Pons (tissue), 1 donor: ENCODE measurements at places on chromosomes 2 and 18.

DNA sequence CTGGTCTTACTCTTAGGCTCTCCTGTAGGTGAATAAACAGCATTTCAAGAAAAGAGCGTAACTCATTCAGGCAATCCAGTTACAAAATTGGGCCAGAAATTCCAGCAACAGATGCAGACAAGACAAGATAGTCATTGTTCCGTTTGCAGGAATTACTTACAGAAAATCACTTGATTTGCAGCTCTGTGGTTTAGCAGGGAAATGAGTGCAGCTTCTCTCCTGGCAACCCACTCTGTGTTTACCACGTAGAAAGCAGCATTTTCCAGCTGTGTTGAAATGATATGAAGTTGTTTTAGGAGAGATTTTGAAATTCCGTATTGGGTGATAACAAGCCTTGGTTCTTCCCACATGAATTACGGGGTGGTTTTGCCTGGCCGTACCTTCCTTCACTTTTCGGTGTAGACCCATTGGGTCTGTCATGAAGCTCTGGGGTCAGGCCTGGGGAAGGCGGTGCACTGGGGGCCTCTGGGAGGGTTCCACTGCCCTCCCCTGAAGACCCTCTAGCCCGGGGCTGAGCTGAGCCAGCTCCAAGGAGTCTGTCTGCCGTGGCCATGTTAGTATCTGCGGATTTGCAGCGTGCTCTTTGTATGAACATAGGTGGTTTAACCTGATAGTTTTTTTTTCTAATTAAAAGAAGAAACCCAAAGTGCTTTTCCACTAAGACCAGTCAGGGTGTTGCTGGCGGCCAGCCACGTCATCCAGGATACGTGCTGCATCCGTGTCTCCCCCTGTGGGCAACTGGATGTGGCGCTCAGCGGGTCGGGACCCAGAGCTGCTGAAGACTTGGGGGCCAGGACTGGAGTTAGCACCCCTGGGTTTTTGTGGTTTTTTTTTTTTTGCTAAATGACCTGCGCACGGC, 58.9 kb upstream of the KCNG2 start:
- DNase-seq: peak; percentile 85

- DNase-seq: no peak
Measured at GRCh38 chr18:48186131-48186766, 222.9 kb downstream of the ZBTB7C start.

GRCh38 chr2:37154785-37155184, 2.0 kb downstream of the EIF2AK2 start:
- DNase-seq: no peak

- no peak for DNase-seq
Measured at GRCh38 chr18:77671456-77672167, 422.0 kb downstream of the GALR1 start.

DNA sequence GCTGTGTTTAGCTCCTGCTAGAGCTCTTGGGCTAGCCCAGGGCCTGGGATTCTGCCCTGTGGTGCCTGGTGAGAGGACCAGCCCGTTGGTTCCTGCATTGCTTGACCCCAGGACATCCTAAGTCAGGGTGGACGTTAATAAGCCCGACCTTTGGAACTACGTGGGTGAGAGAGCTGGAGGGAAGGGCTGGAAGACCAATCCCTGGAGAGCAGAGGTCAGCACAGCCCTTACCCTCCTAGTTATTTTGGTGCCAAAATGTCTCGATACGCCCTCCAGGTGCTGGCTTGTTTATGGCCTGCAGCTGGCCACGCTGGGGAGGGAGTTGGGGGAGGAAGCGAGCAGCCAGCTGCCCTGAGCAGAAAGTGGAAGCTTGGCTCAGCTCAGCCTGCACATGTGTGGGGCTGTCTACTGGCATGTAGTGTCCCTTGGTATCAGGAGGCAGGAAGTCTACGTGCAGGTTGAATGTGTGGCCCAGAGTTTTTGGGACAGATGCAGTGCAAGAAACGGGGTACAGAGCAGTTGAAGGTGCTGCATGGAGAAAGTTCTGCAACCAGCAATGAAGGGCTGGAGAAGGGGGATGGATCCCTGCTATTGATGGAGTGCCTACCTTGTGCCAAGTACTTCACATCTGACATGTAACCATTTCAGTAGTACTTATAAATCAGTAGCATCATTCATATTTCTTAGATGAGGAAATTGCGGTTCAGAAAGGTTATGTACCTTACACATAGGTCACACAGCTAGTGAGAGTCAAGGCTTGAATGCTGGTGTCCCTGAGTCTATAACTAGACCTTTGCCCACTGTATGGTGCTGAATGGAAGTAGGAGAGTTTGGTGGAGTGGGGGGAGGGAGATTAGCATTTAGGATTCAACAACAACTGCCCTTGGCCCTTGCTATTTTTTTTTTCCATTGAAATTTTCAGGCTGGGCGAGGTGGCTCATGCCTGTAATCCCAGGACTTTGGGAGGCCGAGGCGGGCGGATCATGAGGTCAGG, 5.0 kb upstream of the DGKD start:
- peak; percentile 83 for DNase-seq

DNA sequence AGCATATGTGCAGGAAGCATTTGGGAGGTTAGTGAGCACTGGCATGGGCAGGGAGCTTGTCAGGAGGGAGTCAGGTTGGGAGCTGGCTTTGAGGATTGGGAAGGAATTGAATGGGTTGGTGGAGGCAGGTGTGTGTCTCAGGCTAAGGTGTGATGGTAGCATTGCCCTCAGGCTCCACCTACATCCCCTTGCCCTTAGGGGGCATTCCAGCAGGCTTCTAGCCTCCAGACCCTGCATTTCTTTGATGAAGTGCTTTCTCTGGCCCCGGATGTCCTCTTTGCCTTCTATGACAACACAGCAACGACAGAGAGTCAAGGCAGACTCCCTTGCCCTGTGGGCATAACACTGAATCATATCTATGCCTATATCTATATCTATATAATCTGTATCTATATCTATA, 13.5 kb downstream of the RHBDD1 start:
- DNase-seq: no peak

GRCh38 chr2:188610827-188611226, 319.2 kb downstream of the GULP1 start:
- no peak for DNase-seq

DNA sequence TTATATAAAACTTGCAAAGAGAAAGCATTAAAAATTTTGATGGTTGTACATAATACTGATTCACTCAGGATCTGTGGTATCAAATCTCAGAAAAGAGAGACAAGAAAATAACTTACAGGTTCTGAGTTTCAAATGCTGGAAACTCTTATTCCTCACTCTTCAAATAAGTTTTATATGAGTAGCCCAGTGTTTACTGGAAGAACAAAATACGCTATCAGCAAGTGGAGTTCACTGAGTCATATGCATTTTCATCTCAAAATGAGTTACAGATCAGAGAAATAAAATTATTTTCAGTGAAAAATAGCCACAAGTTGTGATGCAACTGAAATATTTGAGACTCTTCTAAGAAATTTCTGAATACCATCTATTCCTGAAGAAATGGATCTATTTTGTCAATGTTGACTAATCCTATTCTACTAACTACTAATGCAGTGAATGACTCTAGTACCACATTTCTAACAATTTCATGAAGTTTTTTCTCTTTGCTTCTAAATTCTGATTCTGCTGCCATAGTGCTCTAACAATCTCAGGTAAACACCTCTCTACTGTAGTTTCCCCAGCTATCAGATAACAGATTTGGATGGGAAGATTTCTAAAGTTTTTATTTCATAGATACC, 391.7 kb downstream of the ZEB2 start:
- DNase-seq: no peak
